ENCODE measurements at places on chromosomes 1 and 21. TPM values are rescaled to one million over a fixed set of nuclear protein-coding genes. Genes with fewer than 3 reads are reported as not detected.

- DNase-seq: peak; percentile 76
These were observed 137.4 kb upstream of the USP25 start for GRCh38 chr21:15592271-15592860.

GRCh38 chr1:212155219-212155618 is 119.7 kb downstream of the DTL start:
- no peak for DNase-seq

Gene B3GALNT2
- 43.0 TPM for total RNA-seq

DNA sequence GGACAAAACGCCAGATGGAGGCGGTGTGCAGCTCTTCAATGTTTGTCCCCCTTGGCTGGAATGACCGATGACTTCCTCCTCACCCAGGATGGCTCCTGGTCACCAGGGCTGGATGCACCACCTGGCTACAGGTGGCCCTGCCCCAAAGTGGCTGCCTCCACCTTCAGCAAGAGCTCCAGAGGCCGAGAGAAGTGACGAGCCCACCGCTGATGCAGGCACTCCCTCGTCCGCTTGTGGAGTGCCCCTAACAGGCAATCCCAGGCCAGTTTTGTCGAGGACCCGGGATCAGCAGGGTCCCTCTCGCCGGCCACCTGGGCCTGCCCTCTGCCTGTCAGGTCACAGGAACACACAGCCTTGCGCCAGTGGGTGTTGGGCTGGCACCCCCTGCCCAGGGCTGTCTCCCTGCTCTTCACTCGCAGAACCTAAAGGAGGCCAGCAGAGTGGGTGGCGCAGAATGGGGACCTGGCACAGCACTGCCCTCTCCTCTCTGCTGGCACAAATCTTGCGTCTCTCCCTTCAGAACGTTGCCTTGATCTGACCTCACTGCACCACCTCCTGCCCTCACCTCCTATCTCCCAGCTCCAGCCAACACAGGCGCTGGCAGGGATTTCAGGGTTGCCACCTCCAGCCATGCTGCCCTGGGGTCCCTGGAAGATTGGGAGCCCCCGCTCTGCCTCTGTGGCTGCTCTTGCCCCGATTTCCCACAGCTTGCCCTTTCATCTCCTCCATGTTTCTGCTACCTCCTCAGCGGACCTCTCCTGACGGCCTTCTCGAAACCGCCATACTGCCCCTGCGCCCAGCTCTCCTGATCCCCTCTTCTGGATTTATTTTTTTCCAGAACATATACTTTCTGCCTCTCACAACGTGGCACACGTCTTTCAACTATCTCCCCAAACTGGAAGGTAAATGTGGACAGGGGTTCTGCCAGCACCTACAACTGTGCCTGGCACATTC is 38.6 kb downstream of the SLC45A1 start:
- DNase-seq: no peak

DNA sequence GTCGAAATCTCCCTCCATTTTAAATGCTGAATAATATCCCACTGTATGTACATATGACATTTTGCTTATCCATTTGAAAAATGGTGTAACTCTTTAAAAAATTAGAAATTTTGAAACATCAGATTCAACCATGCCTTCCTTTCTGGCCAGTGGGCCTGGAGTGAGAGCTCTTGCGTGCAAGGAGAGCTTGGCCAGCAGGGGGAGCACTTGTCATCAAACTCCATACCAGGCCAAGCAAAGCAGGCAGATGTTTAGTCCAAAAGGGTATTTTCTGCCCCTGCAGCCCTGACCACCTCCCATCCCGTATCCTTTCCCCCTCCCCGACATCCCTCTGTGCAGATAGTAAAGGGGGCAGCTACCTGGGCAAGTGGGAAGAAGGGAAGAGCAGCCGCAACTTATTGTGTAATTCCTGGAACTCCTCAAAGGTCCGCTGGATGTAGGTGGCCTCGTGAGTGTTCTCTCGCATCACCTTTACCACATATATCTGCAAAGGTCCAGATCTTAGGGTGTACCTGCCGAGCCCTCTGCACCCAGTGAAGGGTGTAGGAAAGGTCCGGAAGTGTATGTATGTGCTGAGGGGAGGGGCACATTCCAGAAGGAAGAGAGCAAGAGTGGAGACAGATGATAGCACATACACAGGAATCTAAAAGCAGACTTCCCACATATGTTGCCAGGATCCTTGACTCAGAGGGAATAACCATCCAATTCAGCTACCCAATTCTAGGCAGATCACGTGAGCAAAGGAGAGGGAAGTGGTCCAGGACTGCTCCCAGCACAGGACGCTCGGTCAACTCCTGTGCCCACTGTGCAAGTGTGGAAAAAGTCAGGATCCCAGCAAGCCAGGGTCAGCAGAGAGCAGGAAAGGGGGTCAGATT is 19.9 kb upstream of the PPP1R15B start:
- DNase-seq: peak; percentile 93

Gene VAV3
- not detected for total RNA-seq

Gene ZNF672
- 14.0 TPM for total RNA-seq

Gene CCDC27
- total RNA-seq: not detected

DNA sequence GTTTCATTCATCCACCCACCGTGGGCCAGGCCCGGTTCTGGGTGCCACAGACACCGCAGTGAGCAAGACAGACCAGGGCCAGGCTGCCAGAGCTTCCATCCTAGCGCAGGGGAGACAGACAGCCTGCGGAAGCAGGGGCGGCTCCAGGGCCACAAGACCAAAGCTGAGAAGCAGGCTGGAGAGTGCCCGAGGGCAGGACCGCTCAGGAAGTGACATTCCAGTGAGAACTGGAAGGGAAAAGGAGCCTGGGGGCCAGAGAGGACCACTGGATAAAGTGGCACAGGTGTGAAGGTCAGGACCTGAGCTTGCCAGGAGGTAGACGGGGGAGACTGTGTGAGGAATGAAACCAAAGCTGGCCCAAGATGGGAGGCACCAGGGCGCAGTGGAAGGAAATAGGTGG is 59.5 kb upstream of the EFHD2 start:
- DNase-seq: no peak

GRCh38 chr1:54853096-54853792 is 33.8 kb downstream of the DHCR24 start:
- no peak for DNase-seq

GRCh38 chr1:9553736-9554144 is 14.5 kb downstream of the SLC25A33 start:
- no peak for DNase-seq

DNA sequence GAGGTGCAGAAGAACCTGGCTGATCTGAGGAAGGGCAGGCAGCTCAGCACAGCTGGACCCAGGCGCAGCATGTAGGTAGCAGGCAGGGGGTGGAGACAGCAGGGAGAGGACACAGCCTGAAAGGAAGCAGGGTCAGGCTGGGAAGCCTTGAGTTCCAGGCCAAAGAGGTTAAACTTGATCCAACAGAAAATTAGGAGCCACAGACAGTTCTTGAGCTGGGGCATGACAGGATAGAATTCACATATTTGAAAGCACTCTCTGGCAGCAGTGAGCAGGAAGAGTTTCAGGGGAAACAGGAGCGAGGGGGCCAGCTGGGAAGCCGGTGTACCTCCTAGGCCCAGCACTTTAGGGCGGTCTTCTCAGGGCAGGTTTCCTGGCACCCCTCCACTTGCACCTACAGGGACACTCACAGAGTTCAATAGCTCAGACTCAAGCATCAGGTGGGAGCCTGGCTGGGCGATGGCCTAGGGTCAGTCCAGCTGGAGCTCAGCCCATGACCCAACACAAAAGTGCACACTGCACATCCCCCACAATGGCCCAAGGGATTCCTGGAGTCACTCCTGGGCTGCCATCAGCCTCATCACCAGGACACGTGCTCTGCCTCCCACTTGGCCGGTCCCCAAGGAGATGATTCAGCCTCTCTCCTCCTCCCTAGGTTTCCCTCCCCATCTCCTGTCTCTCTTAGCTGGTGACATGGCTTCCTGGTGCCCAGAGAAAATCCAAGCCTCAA is 22.7 kb downstream of the MATN1 start:
- DNase-seq: peak; percentile 77

- DNase-seq: peak; percentile 82
These were observed 185.3 kb upstream of the USP24 start for GRCh38 chr1:55400508-55400907.

- no peak for DNase-seq
These were observed 22.1 kb upstream of the ATF3 start for GRCh38 chr1:212586206-212587015.

GRCh38 chr1:23118957-23119792 is 49.5 kb downstream of the LUZP1 start:
- DNase-seq: peak; percentile 54

DNA sequence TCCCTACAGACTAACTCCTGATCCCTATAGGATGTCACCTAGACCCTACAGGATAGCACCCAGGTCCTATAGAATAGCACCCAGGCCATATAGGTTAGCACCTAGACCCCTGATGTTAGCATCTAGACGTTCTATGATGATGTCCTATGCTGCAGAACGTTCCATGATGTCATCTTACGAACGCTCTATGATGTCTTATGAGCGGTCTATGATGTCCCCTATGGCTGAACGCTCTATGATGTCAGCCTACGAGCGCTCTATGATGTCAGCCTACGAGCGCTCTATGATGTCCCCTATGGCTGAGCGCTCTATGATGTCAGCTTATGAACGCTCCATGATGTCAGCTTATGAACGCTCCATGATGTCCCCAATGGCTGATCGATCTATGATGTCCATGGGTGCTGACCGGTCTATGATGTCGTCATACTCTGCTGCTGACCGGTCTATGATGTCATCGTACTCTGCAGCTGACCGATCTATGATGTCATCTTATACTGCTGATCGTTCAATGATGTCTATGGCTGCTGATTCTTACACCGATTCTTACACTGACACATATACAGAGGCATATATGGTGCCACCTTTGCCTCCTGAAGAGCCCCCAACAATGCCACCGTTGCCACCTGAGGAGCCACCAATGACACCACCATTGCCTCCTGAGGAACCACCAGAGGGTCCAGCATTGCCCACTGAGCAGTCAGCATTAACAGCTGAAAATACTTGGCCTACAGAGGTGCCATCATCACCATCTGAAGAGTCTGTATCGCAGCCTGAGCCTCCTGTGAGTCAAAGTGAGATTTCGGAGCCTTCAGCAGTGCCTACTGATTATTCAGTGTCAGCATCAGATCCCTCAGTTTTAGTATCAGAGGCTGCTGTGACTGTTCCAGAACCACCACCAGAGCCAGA is 9.5 kb downstream of the SON start:
- DNase-seq: no peak

GRCh38 chr1:30727824-30728223 is 4.4 kb upstream of the MATN1 start:
- DNase-seq: peak; percentile 43

- DNase-seq: no peak
These were observed 671.9 kb downstream of the ADGRL2 start for GRCh38 chr1:82472489-82473131.

Gene POU3F1
- total RNA-seq: not detected

Gene ZBTB21
- 15.4 TPM for total RNA-seq

GRCh38 chr1:64404202-64404601 is 65.7 kb upstream of the CACHD1 start:
- no peak for DNase-seq

- no peak for DNase-seq
These were observed 26.5 kb downstream of the CD247 start for GRCh38 chr1:167491586-167492461.

GRCh38 chr21:41634211-41634694 is 126.3 kb upstream of the TMPRSS2 start:
- no peak for DNase-seq

Gene C1orf116
- not detected for total RNA-seq

Gene COPA
- total RNA-seq: 220 TPM

GRCh38 chr1:248858096-248858890 is 592 bp downstream of the ZNF692 start:
- DNase-seq: peak; percentile 43

- peak; percentile 35 for DNase-seq
These were observed 47.6 kb downstream of the SPSB1 start for GRCh38 chr1:9340172-9340854.

Gene IFNLR1
- not detected for total RNA-seq

- no peak for DNase-seq
These were observed 21.5 kb upstream of the LRP8 start for GRCh38 chr1:53349369-53349835.

Gene NEGR1
- total RNA-seq: 20.7 TPM

Gene NUDT4B
- 72.0 TPM for total RNA-seq

- peak; percentile 53 for DNase-seq
These were observed 72.8 kb downstream of the SELENOF start for GRCh38 chr1:86841116-86841515.

Gene ARHGEF19
- total RNA-seq: 2.8 TPM

DNA sequence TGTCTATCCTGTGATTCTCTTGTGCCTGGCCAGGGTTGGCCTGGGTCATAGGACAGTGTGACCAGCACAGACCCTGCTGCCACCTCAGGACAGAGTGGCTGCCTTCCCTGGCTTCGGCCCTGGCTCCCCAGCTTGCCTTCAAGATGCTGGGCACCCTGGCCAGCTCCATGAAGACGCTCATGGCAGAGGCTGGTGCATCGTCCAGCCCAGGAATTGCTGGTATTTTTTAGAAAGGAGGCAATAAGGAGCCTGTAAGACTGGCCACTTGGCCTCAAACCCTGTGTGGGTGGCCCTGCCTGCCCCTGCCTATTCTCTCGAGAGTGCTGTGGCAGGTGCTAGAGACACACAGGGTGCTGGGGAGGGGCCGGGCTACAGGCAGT is 70.4 kb upstream of the ACTRT2 start:
- no peak for DNase-seq
